ENCODE measurements at places on chromosomes 1 and 21.

GRCh38 chr1:34770891-34771504, 10.0 kb upstream of the GJB3 start:
- no peak for DNase-seq

GRCh38 chr1:18923756-18924211, 21.4 kb upstream of the ALDH4A1 start:
- DNase-seq = no peak

GRCh38 chr1:27593678-27594563, 10.0 kb downstream of the AHDC1 start:
- DNase-seq = no peak

- no peak for DNase-seq
Observed at GRCh38 chr1:54172614-54173599, 20.1 kb upstream of the CDCP2 start.

GRCh38 chr1:197180252-197180878, 33.9 kb upstream of the ASPM start:
- DNase-seq = no peak

DNA sequence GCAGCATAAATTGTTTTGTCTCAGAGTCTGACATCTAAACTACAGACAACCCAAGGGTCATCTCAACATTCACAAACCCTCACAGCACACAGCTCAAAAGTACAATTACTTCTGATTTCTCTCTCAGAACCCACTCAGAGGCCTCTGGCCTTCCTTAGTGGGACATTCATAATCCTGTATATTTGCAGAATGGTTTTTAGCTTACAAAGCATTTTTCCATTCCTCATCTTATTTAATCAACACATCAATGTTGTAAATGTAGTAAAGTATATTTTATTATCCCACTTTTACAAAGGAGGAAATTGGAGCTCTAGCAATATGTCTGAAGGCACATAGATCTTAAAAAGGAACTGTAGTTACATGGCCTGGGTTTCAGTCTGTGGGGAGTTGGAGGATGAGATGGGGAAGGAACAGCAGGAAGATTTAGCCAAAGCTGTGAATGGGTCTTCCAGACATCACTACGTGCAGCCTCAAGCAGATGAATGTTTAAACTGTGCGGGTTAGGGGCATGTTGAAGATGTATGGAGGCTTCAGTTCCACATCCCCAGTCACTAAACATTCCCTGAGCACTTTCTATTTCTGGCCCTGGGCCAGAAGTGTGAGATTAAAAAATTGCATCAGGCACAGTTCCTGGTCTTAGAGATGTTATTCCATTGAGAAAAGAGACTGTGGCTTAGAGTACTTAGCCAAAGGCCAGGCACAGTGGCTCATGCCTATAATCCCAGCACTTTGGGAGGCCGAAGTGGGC, 13.3 kb downstream of the AKNAD1 start:
- no peak for DNase-seq

DNA sequence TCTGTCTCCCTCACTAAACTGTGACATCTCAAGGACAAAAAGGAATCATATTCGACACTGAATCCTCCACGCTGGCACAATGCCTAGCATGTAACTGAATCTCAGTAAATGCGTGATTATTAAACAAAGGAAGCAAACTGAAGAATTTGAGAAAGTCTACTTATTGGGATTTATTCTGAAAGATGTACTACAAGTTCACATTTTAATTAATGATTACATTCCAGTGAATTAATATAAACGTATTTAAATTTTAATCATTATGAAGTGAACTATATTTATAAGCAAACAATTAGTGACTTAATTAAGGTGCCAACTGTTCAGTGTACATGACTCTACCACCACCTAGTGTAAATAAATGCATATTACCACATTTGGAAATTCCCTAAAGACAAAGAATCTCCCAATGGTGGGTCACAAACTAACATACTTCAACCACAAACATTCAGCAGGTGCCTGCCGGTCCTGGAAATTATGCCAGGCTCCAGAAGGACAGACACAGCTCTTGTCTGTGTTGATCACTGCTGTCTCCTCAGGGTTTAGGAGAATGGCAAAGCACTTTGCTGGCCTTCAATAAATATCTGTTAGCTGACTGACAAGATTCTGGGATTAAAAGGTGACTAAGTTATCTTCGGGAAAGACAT, 56.3 kb downstream of the SMYD3 start:
- no peak for DNase-seq

DNA sequence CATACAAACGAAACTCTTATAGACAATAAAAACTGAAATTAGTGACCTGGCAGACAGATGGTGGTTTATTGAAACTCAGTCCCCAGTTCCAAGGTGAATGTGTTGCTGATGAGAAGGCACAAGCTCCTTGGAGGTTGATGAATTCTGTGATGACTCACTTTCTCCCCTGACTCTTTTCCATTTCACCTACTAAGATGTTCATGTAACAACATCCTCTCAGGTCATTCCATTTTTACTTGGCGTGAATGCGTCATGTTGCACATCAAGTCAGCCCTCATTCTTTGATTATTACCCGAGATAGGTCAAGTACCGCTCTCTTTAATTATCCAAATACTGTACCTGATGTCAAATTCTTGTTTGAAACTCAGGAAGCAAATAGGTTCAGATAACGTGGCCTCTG, 10.1 kb upstream of the IL10RB start:
- DNase-seq = no peak

DNA sequence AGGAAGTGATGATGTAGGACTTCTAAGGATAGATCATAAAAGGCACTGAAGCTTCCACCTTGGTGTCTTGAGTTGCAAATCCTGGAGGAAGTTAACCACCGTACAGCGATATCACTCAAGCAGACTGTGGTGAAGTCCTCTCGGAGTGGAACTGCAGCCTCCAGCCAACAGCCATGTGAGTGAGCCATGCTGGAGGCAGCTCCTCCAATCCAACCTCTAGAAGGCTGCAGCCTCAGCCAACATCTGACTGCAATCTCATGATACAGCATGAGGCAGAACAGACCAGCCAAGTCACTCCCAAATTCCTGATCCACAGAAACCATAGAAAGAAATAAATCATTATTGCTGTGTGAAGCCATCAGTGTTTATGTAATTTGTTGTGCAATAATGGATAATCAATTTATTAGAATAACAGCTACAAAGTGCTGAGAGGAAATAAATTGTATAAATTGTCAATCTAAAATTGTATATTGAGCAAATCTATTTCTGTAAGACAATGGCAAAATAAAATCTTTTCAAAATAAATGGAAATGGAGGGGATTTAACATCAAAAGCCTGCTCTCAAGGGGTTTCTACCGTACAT, 65.0 kb downstream of the PRSS38 start:
- DNase-seq = no peak

GRCh38 chr1:61606448-61607312, 118.3 kb downstream of the TM2D1 start:
- no peak for DNase-seq

DNA sequence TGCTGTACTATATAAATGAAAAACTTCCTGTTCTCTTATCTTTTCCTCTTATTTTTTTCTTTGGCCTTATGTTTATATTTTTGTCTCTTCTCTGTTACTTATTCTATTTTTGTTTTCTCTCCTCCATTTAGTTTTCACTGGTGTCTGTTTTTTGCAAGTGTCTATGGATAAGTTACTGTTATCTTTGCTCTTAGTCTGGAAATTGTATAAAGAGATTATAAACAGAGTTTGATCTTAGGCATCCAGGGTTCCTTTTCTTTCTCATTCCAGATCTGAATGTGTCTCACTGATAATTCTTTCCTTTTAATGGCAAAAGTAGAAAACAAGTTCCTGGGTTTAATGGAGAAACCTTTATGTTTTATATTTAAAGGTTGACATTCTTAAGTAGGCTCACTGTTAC, 34.5 kb downstream of the MAN1A2 start:
- DNase-seq = no peak

GRCh38 chr1:246923482-246923881, 8.3 kb downstream of the AHCTF1 start:
- no peak for DNase-seq

GRCh38 chr1:2112280-2112701, 62.1 kb downstream of the PRKCZ start:
- no peak for DNase-seq

GRCh38 chr1:66831529-66832239, 30.6 kb upstream of the INSL5 start:
- DNase-seq = no peak

GRCh38 chr1:29757866-29758780, 521.8 kb downstream of the PTPRU start:
- DNase-seq = peak; percentile 79

DNA sequence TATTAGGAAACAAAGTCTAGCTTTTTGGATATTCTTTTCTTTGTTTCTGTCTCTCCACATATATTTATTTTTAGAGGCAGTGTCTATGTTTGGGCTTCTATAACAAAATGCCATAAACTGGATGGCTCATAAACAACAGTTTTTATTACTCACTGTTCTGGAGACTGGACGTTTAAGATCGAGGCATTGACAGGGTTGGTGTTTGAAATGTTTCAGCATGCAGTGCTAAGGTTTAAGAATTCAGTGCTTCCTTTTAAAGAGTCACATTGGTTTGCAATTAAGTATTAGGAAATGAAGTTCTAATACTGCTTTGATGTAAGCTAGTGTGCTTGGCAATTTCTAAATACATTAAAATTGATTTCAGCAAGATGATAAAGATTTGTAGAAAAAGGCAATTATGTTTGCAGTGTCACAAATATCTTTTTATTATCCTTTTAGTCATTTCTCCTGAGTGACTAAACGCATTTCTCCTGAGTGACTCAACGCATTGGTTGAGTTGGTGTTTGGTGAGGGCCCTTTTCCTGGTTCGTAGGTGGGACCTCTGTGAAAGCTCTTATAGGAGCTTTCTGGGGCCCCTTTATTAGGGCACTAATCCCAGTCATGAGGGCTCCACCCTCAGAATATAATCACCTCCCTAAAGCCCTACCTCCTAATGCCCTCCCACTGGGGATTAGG, 317.0 kb downstream of the USP25 start:
- DNase-seq = no peak

GRCh38 chr1:152052606-152053005, 15.8 kb upstream of the S100A11 start:
- no peak for DNase-seq

DNA sequence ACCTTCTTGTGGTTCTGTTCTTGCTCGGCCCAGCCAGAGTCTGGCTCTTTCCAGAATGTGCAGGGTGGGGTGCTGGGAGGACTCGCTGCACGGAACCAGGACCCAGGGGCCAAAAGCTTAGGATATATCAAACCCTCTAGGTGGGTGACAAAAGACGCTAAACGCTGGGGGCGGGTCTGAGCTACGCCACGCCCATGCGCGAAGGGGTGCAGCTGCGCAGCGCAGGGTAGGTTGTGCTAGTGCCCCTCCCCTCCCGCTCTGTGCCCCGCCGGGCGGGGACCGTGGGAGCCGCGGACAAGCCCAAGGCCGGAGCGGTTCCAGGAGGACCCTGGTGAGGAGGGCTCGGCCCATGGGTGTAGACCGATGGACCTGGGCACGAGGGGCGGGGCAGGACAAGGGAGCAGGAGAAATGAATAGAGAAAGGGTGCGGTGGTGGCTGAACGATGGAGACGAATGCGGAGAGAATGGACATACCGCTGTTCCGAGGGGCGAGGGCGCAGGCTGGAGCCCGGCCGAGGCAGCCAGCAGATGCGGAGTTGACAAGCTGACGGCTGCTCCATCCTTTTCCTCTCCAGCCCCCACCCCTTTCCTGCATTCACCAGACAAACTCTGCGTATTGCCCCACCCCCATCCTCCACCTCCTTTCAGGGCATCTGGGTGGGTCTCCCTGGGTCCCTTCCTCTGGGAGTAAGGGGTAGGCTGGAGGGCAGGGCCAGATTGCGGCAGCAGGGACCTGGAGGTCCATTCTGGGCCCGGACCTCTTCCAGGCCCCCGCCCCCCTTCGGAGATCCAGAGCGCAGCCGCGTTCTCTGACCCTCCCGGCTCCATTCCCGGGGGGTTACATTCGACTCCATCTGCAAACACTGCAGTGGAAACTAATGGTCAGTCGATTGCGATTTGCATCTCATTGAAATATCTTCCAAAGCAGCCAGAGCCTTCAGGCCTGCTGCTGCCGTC, at the start of gene RUSC1:
Gene RUSC1 (plus strand): TSS at position 234 of the 957 bp plus-strand sequence. CDS start 880 bp downstream, outside the sequence.
- no peak for DNase-seq

DNA sequence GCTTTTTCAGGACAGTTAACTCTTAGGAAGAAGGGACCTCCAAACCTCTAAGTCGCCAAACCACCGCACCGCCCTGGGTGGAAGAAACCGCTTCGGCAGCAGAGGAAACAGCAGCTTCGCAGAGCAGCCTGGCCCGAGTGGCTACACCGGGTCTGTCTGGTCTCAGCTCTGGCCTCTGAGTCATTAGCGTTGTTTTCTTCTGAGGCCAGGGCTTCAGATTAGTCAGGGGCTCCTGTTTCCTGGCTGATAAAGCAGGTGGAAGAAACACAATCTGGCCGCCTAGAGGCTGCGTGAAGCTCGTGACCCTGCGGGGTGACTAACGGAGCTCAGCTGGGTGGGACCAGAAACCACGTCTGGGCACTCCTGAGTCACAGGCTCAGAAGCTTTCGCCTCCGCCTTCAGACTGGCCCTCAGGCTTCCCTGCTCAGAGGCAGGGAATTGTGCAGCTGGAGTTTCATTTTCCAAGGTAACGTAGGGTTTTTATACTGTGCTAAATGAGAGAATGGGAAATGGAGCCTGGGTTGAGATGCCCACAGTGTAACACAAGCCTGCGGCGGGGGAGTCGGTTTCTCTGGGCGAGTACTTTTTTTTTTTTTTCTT, 44.9 kb downstream of the CHAF1B start:
- peak; percentile 95 for DNase-seq

DNA sequence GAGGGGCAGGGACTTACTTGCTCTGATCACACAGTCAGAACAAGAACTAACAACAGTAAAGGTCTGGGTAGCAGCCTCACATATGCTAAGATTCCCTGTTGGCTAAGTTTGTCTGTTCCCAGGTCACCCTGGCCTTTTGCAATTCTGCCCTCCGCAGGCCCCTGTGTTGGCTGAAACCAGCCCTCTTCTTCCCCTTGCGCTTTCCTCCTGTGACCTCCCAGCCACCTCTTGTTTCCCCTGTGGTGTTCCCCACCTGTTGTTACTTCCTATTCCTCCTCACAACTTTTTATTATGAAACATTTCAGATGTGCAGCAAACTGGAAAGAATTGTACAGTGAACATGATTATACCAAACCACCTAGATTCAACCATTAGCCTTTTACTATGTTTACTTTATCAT, 23.4 kb downstream of the MAPKAPK2 start:
- no peak for DNase-seq

Data from vagina (tissue), 2 donors.